HTR-8/SVneo (cell line): ENCODE measurements at places on chromosomes 5 and 9.

- no peak for DNase-seq
Measured at GRCh38 chr5:153491038-153491744, 721 bp downstream of the GRIA1 start.

GRCh38 chr9:131732061-131732526 is 7.8 kb downstream of the RAPGEF1 start:
- no peak for DNase-seq

DNA sequence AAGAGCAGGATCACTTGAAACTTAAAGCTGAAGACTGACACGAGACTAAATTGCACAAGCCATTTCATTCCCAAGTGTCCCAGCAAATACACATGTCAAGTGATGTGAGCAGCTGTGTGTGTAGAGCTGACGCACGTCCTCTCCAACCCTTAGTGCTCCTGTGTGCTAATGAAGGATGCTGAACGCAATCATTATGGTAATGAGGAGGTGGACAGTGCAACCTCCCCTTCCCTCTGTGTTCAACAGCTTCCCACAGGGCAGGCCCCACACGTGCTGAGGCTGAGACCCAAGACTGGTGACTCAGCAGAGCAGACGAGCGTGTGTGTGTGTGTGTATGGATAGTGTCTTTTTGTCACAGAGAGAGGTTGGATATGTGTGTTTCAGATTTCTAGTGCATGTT is 702.1 kb downstream of the SEMA5A start:
- DNase-seq, result no peak

DNA sequence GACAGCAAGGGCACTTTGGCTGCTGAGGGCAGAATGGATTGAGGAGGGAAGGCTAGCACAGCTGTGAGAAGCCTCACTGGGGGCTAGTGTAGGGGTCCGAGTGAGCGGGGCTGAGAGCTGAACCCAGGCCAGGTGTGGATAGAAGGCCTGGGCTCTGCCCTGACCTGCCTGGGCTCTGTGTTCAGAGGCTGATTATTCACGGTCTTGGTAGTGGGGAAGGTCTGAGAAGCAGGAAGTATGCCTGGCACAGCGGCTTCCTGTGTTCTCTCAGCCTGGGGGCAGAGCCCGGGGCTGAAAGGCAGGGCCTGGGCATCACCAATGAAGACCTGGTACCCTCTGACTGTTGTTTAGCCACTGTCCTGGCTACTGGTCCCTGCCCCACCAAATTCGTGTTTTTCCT is 136.4 kb upstream of the TBC1D2 start:
- no peak for DNase-seq

- no peak for DNase-seq
Measured at GRCh38 chr9:113652355-113653152, 189.0 kb downstream of the RGS3 start.

GRCh38 chr5:143173139-143173889 is 230.2 kb downstream of the NR3C1 start:
- no peak for DNase-seq
